ENCODE measurements at places on chromosomes 1 and 21.

DNA sequence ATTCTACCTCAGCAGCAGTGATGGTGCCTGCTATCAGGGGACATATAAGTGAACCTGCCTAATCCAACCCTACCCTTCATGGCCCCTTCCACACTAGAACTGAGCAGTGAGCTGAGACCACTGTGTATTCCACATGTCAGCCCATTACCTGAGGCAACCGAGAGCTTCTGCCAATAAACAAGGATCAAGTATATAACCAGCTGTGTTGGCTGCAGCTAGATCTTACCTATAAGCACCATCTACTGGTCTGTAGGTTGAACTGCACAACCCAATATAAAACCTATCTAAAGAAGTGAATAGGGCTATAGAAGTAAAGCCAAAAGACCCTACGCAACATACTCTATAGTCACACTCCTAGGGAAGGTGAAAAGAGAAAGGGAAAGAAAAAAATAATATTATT lies 376.9 kb downstream of the HHIPL2 start:
- DNase-seq: peak; percentile 9

DNA sequence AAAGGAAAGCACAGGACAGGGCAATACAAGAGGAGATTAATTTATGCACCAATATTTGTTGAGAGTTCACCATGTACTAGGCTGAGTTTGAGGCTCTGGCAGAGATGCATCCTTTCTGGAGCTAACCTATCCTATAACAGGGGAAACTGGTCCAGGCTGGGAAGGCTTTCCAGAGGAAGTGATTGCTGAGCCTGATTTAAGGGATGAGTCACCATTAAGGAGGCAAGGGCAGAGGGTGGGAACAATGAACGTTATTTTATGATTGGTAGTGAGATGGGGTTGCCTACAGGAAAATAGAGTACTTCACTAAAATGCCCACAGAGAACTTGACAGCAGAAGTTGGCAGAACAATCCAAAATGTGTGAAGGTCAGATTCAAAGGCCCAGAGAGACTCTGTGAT lies 141.4 kb downstream of the PLPP3 start:
- no peak for DNase-seq

DNA sequence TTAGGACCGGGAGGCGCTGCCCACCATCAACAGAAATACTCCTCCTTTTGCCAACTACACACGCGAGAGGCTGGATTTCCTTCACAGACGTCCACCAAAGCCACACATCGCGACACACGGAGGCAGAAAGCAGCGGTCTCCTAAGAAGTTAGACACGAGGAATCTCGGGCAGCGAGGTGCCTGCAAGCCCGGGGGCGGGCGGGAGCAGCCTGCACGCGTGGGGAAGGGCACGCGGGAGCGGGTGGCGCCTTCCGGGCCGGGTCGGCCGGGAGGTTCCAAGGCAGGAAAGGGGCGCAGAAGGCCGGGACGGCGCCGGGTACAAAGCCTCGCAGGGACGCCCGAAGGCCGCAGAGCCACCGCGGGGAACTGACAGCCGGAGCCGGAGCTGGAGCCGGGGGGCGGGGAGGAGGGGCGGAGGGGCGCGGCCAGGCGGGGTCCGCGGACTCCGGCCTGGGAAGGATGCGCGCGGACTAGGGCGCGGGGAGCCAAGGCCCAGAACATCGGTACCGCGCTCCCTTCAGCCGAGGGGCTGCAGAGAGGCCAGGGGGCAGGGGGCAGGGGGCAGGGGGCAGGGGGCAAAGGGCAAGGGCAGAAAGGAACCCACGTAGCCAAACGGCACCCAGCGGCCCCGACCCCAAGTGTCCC lies 722 bp downstream of the NPHP4 start:
- DNase-seq: peak; percentile 35

DNA sequence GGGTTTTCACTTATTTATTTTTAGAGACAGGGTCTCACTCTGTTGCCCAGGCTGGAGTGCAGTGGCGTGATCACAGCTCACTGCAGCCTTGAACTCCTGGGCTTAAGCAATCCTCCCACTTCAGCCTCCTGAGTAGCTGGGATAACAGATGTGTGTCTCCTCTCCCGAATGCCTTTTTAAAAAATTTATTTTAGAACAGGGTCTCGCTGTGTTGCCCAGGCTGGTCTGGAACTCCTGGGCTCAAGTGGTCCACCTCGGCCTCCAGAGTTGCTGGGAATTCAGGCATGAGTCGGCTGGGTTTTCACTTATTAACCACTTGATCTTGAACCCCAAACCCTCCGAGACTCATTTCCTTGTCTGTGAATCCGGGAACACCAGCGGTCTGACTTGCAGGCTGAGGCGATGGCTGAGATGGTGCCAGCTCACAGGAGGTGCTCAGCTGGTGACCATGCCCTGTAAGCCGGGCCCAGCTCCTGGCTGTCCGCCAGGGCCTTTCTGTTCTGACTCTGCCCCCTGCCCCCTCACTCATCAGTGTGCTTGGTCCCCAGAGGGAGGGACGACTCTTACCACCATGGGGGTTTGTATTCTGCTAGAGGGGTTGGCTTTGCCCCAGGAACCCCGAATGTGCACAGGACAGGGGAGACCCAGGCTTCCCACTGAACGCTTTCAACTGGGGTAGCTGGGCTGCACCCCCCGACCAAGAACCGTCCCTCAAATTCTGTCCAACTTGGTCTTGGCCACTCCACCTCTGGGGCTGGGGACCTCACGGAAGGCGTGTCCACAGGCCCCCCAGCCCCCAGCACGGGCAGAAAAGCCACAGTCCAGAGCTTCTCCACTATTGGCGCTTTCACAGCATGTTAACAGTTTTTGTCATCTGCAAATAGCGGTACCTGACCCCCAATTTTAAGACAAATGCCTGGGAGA lies 22.5 kb downstream of the MMEL1 start:
- DNase-seq: no peak

DNA sequence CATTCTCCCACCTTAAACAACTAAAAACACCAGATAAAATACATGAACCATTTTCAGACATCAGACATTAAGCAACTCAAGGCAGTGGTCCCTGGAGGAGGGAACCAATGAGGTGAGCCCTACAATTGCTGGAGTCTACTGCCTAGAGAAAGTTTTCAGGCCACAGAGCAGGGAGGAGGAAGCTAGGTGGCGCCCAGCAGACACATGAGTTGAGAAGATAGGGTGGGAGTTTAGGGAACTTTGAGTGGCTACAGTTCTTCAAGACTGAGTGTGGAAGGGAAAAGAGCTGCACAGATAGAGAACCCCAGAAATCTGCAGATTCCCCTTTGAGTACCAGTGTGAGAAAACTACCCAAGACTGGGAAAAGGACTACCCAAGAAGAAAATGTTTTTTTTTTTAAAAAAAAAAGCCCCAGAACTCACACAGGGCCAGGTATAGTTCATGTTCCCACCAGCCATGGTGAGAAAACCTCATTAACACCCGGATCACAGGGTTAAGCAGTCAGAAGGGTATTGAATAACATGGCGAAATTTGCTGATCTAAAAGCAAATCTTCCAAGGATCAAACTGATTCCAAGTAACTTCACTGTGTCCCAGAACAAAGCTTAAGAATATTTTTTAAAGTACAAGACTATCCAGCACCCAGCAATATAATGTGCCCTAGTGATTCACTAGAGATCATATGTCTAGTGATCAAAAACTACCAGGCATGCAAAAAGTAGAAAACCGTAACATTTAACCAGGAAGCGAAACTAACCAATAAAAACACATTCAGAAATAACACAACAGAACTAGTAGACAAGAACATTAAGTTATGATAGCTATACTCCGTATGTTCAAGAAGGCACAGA lies 12.0 kb downstream of the ALDH9A1 start:
- no peak for DNase-seq

GRCh38 chr1:87451229-87451920 lies 122.7 kb downstream of the LMO4 start:
- no peak for DNase-seq

- no peak for DNase-seq
Observed at GRCh38 chr21:41480086-41480690, 27.8 kb downstream of the TMPRSS2 start.

DNA sequence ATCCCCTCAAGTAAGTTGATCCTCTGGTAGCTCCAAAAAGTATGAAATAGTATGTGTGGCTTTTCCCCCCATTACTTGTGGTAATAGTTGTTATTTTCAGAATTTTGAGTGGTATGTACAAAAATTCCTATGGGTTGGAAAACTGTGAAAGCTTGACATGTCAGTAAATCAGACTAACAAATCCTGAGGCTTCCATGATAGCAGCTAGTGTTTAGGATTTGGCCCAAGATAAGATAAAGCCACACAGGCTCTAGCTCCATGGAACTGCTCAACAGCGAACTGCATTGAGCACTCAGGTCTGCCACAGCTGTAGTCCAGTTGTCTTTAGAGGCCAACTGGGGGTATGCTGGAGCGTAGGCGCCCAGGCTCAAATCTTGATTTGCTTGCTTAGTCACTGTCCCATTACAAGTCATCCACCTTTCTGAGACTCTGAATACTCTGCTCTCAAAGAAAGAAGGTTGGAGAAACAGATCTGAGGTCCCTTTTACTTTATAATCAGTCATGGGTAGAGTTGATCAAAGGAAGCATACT lies 28.7 kb downstream of the ATP1A1 start:
- DNase-seq: no peak

GRCh38 chr1:29703596-29704370 lies 467.5 kb downstream of the PTPRU start:
- no peak for DNase-seq

DNA sequence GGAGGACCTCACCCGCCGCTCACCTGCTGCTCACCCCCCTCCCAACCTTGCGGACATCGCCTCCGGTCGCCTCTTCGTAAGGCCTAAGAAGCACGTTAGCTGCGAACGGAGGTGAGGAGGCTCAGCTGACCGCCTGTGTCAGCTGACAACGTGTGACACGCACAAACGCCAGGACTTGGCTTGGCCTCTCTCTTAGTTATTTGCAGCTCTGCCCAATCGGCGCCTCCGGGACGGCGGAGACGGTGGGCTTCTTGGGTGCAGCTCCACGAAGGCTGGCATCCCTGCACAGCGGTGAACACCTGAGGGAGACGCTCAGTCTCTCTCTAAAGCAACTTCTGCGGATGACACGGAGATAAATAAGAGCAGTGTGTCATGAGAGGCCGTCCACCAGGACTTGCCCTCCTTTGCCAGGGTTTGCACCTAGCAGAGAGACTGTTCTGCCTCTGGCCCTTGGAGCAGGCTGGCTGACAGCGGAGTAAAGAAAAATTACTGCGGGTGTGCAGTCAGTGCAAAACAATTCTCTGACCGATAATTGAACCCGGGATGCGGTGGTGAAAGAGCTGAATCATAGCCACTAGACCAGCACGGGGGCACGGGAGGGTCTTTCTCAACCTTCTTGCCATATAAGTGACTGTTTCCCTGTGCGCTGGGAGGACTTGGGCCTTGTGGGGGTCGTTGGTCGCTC lies 318.9 kb downstream of the FAM72C start:
- no peak for DNase-seq

DNA sequence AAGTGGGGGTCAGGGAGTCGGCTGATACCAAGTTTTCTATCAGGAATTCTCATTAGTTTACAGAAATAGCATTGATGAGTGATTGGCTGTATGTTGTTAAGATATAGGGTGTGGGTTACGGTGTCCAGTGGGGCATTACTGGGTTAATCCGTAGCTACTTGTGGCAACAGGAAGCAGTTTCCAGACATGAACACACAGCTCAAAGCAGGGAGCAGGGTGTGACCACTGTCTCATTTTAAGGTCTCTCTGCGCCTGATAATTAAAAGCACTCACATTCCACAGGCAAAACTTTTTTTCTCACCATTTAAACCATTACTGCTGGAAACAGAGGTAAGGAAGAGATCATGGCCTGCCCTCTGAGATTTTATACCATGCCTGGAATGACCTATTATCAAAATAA lies 114.9 kb downstream of the SIK1 start:
- no peak for DNase-seq

DNA sequence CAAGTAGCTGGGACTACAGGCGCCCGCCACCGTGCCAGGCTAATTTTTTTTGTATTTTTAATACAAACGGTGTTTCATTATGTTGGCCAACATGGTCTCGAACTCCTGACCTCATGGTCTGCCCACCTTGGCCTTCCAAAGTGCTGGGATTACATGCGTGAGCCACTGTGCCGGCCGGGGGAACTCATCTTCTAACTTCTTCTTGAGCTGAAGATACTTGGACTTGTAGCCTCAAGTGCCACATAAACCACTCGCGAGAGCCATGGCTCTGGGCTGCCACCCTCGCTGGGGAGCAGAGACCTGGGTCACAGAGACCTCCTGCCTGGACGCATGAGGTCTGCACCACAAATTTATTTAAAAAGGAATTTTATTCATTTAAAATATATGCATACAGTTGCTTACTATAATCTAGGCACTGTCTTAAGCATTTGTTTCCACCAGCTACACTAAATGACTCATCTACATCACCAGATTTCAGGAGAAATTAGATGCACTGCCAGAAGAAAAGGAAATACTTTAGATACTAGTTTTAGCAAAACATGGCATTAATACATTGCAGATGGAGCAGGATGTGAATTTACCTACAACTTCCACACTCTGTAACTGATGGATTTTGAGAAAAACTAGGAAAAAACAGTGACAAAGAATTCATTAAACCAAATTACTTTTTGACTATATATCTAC lies 29.9 kb upstream of the PUM1 start:
- DNase-seq: no peak

GRCh38 chr1:15559189-15559810 lies 25.6 kb downstream of the AGMAT start:
- DNase-seq: no peak

DNA sequence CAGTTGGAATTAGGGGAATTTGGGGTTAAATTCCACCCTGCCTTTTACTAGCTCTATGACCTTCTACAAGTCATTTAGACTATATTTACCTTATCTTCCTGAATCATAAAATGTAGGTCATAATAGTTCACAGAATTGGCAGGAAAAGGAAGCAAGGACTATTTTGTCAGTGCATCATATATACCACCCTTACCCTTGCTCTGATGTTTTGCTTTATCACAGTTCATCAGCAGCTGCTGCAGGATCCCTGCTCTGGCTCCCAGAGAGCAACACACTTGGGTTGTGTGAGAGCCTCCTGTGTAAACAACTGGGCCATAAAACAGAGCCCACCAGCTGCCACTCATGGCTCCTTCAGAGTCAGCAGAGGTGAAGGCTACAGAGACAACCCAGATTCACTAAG lies 631.6 kb upstream of the CAMK1G start:
- DNase-seq: no peak

DNA sequence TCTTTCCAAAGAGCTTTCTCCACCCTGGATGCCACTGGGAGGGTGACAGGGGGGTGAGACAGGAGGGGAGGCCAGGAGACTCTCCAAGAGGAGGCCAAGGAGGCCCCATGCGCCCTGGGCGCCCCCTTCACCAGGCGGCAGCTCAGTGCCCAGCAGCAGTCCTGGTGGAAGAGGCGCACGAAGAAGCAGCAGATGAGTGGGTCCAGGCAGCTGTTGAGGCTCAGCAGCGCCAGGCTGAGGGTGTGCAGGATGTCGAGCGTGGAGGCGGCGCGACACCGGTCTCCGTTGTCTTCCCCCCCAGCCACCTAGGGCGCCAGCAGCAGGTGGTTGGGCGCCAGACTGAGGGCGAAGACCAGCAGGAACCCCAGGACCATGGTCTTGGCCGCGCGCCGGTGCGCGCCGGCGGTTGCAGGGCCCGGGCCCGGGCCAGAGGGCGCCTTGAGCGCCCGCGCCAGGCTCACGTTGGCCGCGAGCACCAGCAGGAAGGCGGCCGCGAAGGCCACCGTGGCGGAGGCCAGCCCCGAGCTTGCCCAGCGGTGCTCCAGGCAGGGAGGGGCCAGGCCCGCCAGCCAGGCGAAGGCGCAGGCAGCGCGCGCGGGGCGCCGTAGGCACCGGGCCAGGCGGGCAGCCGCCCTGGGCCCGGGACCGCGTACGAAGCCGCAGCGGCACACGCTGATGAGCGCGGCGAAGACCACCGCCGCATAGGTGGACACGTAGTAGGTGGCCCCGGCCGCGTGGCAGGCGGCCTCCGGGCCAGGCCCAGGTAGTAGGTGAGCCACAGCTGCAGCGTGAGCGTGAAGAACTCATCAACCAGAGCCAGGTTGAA lies 8.6 kb downstream of the TMEM35B start:
- DNase-seq: no peak

GRCh38 chr1:36359911-36360550 lies 25.7 kb downstream of the STK40 start:
- peak; percentile 50 for DNase-seq

Data from CD4-positive, alpha-beta T cell treated with Interleukin-17A for 1 hour (primary cell).